Ovary (tissue), 10 donors: ENCODE measurements at places on chromosomes 12 and 14. TPM values are rescaled to one million over a fixed set of nuclear protein-coding genes. Genes with fewer than 3 reads are reported as not detected.

DNA sequence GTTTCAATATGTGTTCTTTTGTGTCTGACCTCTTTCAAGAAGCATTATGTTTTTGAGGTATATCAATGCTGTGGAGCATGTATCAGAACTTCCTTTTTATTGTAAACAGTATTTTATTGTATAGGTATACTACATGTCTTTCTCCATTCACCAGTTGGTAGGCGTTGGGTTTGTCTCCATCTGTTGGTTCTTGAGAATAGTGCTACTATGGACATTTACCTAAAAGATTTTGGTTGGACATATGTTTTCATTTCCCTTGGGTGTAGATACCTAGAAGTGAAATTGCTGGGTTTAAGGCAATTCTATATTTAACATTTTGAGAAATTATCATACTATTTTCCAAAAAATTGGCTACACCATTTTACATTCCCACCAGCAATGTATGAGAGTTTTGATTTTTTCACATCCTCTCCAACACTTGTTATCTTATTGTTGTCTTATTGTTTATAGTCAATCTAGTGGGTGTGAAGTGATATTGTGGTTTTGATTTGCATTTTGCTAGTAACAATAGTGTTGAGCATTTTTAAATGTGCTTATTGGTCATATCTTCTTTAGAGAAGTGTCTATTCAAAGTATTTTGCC is 409.2 kb downstream of the IPO8 start:
- DNase-seq = no peak

DNA sequence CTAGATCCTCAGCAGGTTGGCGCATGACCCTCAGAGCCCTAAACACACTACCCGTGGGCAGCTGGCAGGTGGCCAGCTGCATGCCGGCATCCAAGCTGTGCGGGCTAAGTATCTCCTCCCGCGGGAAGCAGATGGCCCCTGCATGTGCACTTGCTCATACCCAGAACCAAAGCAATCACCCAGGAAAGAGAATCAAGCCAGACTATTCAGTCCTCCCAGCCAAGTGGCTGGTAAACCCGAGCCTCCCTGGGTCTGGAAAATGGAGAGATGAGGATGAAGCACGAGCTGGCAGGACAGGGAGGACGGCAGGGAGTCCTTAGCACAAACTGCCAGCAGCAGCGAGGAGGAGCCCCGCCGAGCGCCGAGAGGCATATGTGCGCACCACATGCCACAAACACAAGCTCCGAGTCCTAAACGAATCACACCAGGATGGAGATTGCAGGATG is 139.7 kb downstream of the RIMBP2 start:
- no peak for DNase-seq

DNA sequence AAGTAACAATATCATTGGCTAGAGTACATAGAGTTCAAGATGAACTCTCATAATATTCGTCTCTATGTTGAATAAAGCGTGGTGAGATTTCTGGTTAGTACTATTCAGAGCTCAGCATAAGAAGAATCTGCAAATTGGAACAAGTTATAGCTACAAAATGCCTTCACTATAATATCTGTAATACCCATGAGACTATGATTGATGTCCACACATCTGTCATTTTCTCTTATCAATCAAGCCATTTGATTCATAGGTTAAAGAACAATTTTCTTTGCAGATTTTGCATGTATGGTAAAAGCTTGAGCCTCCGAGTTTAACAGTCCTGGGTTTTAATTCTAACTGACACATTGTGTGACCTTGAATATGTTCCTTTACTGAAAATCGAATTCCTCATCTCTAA is 1.4 kb downstream of the SOCS4 start:
- no peak for DNase-seq

GRCh38 chr12:753611-754472 is 1.5 kb downstream of the WNK1 start:
- DNase-seq = peak; percentile 58

- no peak for DNase-seq
Measured at GRCh38 chr14:55316564-55316963, 45.3 kb downstream of the FBXO34 start.

GRCh38 chr12:468671-469389 is 9.1 kb downstream of the B4GALNT3 start:
- no peak for DNase-seq

DNA sequence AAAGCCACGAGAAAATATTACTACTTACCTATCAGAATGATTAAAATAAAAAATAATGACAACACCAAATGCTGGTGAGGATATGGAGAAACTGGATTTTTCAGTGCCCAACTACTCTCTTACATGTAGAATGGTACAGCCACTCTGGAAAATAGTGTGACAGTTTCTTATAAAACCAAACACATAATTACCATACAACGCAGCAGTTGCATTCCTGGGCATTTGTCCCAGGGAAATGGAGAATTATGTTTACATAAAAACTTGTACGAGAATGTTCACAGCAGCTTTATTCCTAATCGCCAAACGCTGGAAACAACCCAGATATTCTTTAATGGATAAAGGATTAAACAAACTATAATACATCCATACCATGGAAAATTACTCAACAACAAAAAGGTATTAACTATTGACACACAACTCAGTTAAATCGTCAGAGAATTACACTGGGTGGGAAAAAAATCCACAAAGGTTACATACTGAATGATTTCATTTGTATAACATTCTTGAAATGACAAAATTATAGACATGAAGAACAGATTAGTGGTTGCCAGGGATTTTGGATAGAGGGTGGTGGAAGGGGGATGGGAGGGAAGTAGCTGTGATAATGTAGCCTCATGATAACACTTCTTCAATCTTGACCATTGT is 35.4 kb downstream of the TAOK3 start:
- no peak for DNase-seq

DNA sequence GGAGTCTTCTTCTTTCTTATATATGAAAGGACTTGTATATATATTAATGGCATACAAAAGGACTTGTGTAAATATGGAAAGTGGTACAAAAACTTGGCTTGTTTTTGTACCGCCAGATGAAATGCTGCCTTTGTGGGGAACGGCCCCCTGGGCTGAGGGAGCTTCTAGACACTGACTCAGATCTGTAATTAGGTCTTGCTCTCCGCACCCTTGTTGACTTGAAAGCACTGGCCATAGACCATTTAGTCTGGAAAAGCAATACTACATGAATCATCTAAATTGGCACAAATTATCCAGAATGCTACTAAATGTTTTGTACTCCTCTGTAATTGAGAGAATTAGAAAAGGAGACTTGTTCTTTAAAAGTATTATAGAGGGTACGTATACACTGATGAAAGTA is 399.9 kb upstream of the RGS6 start:
- no peak for DNase-seq

DNA sequence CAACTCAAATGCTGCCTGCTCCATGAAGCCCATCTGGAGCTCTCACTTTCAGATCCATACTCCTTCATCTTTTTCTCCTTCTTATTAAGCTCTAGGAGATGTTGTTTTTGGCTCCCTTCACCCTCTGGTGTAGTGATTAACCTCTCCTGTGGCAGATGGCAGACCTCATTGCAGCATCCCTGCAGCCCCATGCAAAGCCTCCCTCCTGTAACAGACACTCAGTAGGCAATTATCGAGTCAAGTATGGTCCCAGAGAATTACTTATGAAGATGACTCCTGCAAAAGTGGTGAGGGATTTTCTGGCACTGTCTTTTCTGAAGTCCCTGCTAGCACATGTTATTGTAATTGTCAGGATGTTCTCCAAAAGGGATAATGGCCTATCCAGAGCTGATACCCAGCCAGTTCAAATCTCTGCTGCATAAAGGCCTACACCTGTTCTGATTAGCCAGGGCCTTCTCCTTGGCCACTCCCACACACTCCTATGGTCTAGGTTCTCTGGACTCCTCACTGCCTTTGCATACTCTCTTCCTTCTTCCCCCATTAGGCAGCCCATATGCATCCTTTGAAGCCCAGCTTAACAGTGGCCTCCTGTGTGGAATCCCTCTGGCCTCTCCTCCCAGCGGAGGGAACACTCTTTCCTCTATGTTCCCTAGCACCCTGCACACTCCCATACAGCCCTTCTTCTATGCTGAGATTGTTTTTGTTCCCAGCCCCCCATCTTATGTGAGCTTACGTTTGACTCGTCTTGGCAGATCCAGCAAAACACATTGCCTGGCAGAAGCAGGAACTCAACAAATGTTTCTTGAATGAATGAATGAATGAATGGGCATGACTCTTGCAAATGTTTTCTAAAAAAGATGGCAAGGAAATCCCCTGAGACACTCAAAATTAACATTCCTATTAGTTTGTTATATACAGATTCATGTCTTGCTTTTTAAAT is 43.9 kb upstream of the MDM1 start:
- DNase-seq = no peak

- peak; percentile 85 for DNase-seq
Measured at GRCh38 chr12:12927211-12928079, 24.5 kb downstream of the GPRC5D start.

GRCh38 chr14:99538275-99538674 is 57.1 kb downstream of the CCNK start:
- no peak for DNase-seq

DNA sequence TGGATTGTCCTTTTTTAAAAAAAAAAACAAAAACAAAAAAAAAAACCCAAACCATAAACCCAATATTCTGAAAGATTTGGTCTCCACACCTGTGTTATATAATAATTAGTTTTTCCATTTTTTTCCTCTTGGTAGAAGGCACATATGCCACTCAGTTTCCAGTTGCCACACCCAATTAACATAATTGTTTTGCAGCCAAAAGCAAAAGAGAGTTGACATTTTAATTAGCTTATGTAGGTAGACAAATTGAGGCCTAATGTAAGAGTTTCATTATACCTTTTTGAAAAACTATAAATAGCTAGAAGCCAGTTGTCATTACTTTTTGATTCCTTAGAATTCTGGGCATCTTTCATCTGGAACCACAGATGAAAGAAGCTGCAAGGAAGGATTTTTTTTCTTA is 21.0 kb downstream of the PTPN11 start:
- DNase-seq = no peak

SLC6A12 gene
- total RNA-seq = not detected

NUMB gene
- total RNA-seq = 64.0 TPM

AMN gene
- total RNA-seq = 1.5 TPM
